ENCODE measurements at places on chromosomes 6 and 20.

DNA sequence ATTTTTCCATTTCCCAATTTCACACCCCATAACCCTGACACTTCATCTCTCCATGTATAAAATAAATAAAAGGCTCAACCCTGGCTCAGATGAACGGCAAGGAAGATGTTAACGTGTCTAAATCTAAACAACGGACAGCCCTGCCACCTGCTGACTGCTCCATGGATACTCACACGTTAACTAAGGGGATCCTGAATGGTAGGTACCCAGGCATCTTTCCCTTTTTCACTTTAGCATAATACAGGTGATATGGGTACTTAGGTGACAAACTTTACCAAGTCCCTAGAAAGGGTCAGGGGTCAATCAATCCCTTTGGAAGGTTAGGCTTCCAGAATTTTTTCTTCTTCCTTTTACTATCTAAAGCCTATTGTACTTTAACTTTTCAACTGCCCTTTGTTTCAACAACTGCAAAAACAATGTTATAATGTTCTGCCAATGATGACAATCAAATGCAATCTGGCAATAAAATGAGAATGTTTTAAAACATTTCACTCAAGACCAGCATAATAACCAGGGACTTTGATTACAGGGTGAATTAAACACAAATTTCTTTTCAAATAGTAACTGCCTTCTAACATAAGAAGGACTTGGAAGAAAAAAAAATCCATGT lies 52.4 kb upstream of the IPCEF1 start:
- DNase-seq = no peak

DNA sequence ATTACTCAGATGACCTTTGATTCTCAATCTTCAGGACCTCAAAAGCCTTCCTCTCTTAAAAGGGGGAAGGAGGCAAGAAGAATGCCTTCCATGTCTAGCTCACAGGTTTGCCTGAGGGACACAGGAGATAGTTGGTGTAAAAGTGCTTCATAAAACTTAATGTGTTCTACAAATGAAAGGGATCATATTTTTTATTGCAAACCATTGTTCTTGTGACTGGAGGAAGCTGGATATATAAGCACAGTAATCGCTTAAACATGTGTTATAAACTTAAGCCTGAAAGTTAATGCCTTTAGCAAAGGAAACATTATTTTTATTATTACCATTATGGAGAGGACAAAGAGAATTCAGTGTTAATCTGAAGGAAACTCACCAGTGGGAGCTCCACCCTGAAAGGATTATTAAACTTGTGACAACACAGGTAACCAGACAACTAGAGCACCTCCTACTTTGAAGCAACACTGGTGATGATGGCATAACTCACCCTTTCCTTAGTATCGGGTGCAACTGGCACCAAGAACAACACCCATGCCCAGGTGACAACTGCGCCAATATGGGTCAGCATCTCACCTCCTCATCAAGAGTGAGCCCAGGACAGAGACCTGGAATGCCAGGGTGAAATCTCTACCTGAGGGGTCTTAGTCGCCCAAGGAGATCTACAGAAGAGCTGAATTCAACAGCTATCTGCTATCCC lies 288.7 kb upstream of the PRDM1 start:
- DNase-seq = no peak

GRCh38 chr6:434051-434705 lies 42.6 kb downstream of the IRF4 start:
- no peak for DNase-seq

DNA sequence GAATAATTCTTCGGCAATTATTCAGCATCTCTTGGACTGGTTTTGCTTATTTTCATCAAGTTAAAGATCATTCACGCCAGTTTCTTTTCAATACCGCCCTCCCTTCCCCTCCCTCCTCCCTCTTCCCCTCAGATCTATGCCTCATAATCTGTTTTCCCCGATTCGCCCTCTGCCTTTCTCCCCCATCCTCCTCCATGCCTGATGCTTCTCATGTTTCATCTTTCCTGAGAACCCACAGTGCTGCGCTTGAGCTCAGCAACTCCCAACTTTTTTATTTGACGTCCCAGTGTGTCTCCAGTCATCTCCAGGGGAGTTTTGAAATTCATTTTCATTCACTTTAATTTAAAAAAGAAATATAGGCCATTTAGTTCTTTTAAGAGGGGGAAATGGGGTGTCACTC lies 142.7 kb downstream of the PTPRT start:
- no peak for DNase-seq

Measured in astrocyte (in vitro differentiated cells and primary cell).